ENCODE measurements at places on chromosomes 2 and 18.
A peak's percentile ranks its signal among the peaks of the same experiment; 100 is the strongest.

- peak; percentile 38 for DNase-seq
These were observed 1.1 kb downstream of the NCKAP1 start for GRCh38 chr2:183037074-183037552.

DNA sequence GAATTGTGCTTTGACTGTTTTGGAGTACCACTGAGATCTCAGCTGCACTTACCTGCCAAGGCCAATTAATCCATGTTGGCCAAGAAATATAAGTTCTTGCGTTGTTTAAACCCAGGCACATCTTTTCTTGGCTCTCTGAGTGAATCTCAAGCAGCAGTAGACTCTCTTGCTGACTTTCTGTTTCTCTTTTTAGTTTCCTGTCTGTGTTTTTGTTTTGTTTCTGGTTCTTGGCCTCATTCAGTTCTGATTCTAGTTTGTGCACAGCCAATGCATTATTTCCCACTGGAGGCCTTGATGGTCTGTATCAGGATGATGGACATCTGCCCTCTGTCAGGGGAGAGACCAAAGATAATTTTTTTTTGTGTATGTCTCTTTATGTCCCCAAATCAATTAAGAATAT lies 379.4 kb downstream of the CDH2 start:
- peak; percentile 23 for DNase-seq

- DNase-seq, result no peak
These were observed 14.3 kb downstream of the EPB41L3 start for GRCh38 chr18:5529471-5529870.

DNA sequence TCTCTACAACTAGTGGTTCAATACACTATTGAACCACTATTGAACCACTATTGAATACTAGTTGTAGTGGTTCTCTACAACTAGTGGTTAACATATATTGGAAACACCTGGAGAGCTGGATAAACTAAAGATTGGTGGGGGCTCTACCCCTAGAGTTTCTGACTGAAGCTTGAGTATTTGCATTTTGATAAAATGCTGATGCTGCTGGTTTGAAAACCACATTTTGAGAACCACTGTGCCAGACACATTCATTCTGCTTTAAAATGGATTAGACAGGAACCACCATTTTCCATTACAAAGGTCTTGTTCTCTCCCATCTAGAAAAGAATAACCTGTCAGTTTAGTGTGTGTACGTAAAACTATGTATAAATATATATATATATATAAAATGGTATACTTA lies 133.3 kb downstream of the TMEM247 start:
- no peak for DNase-seq

GRCh38 chr18:79786786-79787526 lies 10.8 kb upstream of the KCNG2 start:
- DNase-seq, result no peak

DNA sequence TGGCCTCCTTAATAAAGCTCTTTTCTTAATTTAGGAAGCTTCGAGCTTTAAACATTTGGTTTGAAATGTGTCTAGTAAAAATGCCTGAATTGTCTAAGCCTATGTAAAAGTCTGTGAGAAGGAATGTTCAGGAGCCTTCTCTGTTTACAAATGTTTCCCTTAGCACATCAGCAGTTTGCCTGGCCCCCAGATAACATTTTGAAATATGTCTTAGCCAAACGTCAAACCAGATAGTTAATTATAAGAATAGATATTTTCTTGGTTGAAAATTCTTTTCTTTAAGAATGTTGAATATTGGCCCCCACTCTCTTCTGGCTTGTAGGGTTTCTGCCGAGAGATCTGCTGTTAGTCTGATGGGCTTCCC lies 498.6 kb downstream of the CCDC85A start:
- no peak for DNase-seq

Data from muscle of back (tissue), 13 donors.